ENCODE measurements at places on chromosomes 12 and 14.

DNA sequence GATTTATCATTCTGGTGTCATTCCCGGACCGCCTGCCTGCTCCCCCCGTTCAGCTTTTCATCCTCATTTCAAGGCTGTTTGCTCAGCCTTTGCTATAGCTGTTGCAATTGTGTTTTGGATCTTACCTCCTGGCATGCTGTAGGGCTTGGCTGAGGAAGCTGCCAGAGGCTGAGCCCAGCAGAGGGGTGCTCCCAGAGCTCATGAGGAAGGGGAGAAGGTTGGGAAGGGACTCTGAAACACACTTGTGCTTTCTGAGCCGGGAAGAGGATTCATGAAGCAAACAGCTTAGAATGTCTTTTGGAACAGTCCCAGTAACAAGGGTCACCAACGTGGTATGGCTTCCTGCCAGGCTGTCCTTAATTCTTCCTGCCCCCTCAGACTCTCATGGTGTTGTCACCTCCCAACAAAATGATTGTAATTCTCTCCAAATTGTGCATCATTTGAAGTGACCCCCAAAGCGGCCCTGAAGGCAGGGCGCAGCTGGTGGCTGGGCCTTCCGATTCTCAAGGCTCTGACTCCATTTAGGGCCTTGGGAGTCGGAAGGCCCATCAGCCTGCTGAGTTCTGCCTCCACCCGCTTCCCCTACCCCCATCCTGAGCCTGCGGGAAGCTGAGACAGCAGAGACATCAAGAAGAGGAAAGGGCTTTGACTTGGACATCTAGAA is 111.9 kb upstream of the ARHGAP5 start:
- no peak for DNase-seq

GRCh38 chr12:115999582-115999981 is 277.9 kb downstream of the MED13L start:
- no peak for DNase-seq

DNA sequence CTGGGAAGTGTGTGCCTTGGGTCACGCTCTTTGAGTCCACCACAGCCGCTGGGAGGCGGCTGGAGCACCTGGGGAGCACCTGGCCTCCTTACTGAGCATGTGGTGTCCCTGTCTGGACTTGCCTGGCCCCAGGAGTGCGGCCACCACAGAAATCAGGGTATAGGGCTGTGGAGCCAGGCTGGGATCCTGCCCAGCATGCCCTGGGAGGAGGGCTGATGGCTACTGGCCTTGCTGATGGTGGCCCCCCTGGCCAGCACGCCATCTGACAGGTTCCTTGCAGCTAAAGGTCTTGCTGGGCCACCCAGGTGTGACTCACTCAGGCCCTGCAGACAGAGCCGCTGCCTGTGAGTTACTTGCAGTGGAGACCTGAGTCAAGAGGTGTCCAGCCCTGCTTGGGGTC is 6.0 kb downstream of the ULK1 start:
- no peak for DNase-seq

GRCh38 chr12:57897286-57897974 is 43.9 kb upstream of the ATP23 start:
- no peak for DNase-seq

GRCh38 chr12:113129664-113130456 is 5.7 kb downstream of the RASAL1 start:
- DNase-seq = no peak

- DNase-seq = no peak
Observed at GRCh38 chr12:104166465-104166864, 28.5 kb upstream of the NFYB start.

DNA sequence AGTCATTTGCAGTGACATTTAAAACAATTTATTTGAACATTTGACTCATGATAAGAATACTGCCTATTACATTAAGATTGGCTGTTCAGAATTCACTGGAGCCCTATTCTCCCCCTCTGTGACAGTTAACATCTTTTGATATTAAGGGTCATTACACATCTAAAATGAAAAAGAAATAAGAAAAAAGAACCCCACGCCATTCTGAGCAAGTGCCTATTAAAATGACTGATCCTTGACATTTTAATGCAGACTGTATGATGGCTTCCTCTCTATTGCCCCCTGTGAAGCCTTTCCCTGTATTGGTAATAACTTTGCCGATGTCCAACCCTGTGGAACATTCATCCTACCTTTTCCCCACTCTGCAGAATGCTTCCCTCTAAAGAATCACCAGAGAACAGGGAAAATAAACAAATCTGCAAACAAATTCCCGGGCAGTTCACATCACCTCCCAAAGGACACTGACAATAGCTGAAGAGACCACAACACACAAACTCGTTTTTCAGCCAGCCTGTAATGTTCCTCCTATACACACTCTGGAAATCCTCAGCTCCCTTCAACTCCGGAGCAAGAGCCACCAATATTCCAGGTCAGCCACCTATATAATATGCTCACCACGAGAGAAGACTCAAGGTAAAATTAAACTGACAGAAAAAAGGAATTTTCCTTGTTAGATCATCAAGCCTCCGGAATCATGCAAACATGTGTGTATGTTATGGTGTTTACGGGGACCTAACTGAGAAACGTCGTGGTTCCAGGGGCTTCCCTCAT is 2.1 kb downstream of the NIN start:
- DNase-seq = no peak

GRCh38 chr14:71362920-71363584 is 455.8 kb downstream of the PCNX1 start:
- no peak for DNase-seq

DNA sequence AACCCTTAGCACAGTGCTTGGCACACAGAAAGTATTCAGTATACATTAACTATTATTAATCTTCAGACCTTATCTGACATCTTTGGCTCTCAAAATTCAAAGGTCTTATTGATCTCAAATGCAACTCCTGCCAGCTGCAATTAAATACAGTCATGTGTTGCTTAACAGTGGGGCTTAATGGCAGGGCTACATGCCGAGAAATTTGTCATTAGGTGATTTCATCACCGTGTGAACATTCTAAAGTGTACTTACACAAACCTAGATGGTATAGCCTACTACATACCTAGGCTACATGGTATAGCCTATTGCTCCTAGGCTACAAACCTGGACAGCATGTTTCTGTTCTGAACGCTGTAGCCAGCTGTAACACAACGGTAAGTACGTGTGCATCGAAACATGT is 156.3 kb upstream of the TMCC3 start:
- no peak for DNase-seq

DNA sequence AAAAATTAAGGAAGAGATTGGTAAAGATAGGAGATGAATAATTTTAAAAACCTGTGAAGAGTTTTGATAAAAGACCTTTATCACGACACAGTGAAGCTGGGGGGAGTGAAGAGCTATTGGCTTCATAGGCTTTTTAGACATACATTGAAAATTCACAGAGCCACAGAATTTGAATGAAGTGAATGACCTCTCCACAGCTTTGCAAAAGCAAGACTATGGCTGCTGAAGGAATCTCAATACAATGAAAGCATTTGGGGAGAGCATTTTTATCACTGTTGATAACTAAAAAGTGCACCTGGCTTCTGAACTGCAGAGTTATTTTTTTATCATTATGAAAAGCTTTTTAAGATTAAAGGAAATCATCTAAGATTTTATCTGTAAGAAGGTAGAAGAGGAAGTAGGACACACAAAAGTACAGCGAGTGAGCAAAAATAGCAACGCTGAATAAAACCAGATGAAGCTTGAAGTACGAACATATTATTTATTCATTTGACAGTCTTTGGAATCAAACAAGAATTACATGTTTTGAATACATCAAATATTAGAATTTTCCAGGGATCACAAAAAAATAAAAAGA is 317.5 kb downstream of the KCNC2 start:
- no peak for DNase-seq

DNA sequence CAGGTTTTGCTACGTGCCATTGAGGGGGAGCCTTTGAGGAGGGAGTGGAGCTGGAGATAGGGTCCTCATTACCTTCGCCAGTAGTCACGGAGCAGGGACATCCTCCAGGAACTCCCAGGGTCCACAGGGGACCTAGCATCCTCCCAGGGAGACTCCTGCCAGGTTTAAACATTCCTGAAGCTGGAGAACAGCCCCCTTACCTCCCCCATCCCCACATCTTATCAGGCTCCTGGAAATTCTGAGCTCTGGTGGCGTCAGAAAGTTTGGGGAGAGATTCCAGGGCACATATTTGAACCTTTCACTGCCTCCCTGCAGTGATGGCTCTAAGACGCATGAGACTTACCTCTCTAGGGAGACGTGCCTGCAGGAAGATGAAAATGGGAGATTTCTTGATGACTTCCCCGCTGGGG is 192.3 kb upstream of the GSC start:
- DNase-seq = no peak

GRCh38 chr14:98944989-98945388 is 327.0 kb downstream of the BCL11B start:
- no peak for DNase-seq
